Activated CD8-positive, alpha-beta T cell treated with anti-CD3 and anti-CD28 coated beads for 36 hours (primary cell): ENCODE measurements at places on chromosomes 1 and 21. TPM values are rescaled to one million over a fixed set of nuclear protein-coding genes. Genes with fewer than 3 reads are reported as not detected.

DNA sequence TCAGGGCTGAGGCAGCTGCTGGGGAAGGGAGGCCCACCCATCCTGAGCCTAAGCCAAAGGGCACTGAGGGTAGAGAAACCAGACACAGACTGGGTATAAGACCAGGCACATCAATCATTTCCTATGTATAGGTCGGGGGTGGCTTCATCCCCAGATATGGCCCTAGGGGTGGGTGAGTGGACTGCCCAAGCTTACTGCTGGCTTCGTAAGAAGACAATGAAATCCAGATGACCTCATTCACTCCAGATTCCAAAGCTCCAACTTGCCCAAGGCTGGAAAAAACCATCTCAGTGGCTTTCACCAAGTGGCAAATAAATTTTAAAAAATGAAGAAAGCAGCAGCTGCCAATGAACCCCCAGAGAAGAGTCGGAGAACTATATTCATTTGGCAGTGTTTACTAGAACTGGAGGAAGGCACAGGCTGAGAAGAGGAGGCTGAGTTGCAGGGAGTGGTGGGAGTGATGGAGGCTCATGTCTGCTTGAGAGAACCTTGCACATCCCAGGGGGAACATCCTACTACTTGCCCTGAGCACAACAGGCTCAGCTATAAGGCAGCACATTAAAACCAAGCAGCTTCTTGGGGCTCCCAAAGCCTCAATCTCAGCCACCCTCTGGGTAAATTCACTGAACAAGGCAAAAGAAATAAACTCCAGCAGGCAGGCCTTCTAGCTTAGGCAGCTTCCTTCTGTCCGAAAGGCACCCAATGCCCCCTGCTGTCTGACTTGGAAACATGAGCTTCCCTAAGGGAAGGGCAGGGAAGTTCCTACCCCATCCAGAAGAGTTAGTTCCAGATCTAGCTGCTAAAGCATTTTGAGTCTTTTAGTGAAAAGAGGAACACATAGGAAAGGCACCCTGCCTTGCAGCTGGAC is 14.1 kb downstream of the PEA15 start:
- H3K4me1 ChIP-seq, result no peaks in the 10 kb centered on the region
- peaks cover 21% of the 10 kb centered on the region for H3K36me3 ChIP-seq
- no peak overlapping the region for H3K4me3 ChIP-seq
- no peaks in the 10 kb centered on the region for H3K27me3 ChIP-seq
- no peak overlapping the region for H3K27ac ChIP-seq

GRCh38 chr1:34319218-34319617 is 142.5 kb downstream of the C1orf94 start:
- no peaks in the 10 kb centered on the region for H3K27me3 ChIP-seq
- no peak for DNase-seq
- no peaks in the 10 kb centered on the region for H3K4me1 ChIP-seq
- no peak overlapping the region for H3K4me3 ChIP-seq
- no peaks in the 10 kb centered on the region for H3K36me3 ChIP-seq

Gene TMEM200B
- total RNA-seq, result 1.1 TPM

DNA sequence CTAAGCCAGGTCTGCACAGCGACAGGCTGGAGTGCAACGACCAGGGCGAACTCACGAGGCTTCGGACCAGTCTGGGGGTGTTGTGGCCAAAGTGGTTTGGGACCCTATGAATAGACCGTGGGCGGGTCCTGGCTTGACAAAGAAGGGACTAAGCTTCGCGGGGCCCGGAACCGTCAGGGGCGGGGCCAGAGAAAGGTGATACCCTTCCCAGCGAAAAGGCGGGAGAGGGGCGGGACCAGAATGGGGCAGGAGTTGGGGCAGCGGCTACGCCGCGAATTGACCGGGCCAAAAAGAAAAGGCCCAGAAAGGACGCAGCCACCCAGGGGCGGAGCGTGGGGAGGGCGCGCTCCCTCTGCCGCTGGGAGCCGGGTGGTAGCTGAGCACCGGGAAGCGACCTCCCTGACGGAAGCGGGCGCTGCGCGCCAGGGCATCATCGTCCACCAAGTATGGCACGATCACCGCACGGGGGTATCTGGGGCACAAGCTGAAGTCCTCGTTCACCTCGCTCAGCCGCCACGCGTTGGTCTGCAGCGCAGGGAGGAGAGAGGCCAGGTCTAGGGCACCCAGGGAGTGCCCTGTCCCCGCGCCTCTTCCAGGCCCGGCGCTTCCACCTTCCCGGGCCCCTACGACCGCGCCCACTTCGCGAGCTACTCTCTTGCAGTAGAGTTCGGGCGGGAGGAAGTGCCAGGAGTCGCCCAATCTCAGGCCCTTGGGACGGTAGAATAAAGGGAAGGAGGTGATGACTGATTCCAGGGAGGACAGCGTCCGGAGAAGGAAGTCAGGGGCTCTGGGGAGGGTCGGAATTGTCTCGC is 6.7 kb upstream of the FAM167B start:
- peaks cover 2% of the 10 kb centered on the region for H3K36me3 ChIP-seq
- H3K27ac ChIP-seq, result peak overlapping the region; percentile 59
- H3K4me3 ChIP-seq, result peak overlapping the region; percentile 80
- no peaks in the 10 kb centered on the region for H3K27me3 ChIP-seq

DNA sequence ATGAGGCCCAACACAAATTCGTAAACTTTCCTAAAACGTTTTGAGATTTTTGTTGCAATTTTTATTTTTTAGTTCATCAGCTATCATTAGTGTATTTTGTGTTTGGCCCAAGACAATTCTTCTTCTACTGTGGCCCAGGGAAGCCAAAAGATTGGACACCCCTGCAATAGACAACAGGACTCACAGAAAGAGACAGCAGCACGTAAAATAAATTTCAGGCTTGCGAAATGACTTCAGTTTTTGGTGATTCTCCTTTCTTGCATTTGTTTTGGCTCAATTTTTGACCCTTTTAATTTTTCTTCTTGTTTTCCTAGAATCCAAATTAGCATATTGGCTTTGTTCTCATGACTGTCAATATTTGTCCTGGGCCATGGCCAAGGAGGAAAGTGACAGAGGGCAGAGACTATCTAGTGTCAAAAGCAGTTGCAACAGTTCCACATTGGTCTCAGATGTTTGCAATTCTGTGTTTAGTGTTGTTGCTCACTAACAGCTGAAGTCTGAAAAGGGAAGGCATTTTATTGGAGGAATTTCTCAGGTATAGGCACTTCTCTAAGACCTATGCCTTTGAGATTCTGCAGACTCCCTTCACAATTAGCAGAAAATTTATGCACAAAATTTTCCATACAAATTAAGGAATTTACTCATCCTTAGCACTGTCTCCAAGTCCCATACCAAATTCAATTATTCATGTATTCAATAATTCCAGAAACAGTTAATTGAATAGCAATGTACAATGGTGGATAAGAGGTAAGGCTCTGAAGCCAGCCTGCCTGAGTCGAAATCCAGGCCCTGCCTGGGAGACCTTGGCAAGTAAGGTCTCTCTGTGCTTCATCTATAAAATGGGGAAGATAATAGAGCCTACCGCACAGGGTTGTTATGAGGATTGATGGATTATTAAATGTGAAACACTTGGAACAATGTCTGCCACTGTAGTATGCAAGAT is 160.9 kb upstream of the IVNS1ABP start:
- no peaks in the 10 kb centered on the region for H3K27me3 ChIP-seq
- H3K4me3 ChIP-seq, result no peak overlapping the region
- no peak for DNase-seq
- peaks cover 10% of the 10 kb centered on the region for H3K4me1 ChIP-seq
- no peaks in the 10 kb centered on the region for H3K36me3 ChIP-seq

- no peaks in the 10 kb centered on the region for H3K27me3 ChIP-seq
- no peaks in the 10 kb centered on the region for H3K4me1 ChIP-seq
- H3K36me3 ChIP-seq, result no peaks in the 10 kb centered on the region
These were observed 24.7 kb upstream of the ARTN start for GRCh38 chr1:43908858-43909257.

DNA sequence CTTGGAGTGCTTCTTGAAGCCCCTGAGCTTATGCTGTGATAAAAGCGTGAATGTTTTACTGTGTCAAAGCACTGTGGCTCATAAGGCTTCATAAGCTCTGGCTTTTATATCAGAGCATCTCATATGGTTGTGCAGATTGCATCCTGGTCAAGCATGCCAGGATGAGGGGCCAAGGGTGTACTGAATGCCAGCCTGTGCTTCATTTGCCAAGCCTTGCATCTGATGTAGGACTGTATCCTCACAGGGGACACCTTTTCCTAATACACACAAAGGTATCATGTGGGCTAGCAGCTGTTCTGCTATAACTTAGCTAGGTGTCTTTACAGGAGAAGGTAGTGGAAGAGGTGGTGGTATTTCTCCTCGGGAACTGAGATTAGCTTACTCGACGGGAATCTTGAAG is 134.7 kb downstream of the ST6GALNAC3 start:
- peaks cover 2% of the 10 kb centered on the region for H3K4me1 ChIP-seq
- no peak overlapping the region for H3K4me3 ChIP-seq
- H3K27me3 ChIP-seq, result no peaks in the 10 kb centered on the region
